ENCODE measurements at places on chromosomes 7 and 10.

DNA sequence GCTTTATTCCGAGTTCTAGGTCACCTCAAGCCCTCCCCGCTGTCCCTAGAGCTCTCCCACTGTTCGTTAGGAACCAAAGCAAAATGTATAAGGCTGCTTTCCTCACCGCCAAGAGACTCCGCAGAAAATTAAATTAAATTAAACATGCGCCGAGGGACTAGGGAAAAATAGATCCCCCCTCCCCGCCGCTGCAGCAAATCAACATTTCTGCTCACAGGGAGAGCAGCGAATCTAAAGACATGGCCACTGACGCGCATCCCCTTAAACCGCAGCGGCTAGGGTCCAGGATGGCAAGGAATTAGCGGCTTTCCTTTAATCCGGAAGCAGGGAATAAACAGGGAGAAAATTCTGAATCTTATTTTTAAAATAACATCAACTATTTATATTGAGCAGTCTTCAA is 7.6 kb downstream of the SP8 start:
- no peak for DNase-seq

GRCh38 chr10:48678041-48678440 is 6.6 kb upstream of the WDFY4 start:
- DNase-seq, result no peak

- DNase-seq, result no peak
These were observed 232.9 kb upstream of the NPY start for GRCh38 chr7:24050991-24051560.

DNA sequence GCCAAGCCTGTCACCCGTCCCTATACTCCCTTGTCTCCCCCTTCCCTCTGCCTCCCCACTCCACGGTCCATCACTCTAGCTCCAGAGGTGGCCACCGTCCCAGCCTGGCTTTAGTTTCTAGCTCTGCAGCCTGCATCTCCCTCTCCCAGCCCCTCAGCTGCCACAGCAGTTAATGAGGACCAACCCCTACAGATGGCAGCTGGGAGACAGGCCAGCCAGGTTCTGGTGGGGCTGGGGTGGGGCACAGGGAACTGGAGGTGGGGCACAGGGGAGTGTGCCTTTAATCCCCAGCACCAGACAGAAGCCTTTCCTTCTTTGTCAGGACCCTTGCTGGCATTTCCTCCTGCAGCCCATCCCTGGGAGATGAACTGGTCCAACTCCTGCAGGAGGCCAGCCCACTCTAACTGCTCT is 21.1 kb downstream of the UNC5B start:
- DNase-seq, result no peak

DNA sequence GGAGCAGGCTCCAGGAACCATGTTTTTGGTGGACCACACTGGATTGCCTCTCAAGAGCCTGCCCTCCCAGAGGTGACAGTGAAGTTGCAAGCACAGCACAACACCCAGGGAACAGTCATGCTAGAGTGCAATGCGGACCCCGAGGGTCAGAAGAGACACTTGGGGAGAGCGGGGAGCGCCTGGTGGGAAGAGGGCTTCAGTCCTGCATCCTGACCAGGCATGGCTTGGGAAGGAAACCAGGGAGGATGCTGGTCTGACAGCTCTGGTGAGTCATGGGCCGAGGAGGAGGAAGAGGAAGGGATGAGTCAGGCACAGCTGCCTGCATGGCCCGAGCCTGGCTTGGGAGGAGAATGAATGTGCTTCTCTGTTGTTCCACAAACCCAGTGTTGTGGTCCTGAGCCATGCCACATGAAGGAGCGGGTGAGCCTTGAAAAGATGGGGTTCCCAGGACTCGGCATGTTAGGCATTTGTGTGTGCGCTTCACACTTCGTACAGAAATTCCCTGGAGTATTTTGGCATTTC is 29.5 kb upstream of the ANKRD2 start:
- no peak for DNase-seq

GRCh38 chr10:84176351-84176750 is 2.8 kb downstream of the GPR15LG start:
- no peak for DNase-seq

- no peak for DNase-seq
These were observed 7.3 kb downstream of the DMTF1 start for GRCh38 chr7:87159538-87159937.

DNA sequence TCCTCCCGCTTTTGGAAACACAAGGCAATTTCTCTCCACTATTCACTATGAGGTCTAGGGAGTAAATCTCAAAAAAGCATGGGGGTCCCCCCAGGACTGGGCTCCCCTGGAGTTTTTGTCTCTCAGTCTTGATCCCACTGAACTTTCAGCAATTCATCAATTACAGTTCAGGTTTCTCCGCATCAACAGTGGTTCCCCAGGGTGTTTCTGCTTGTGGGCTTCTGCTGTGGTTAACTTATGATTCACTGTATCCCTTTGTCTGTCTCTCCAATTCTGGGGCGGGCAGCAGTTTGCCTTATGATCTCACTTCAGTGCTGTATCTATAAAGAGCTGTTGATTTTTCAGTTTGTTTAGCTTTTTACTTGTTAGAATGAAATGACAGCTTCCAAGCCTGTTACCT is 142.6 kb upstream of the CDC14C start:
- no peak for DNase-seq

- no peak for DNase-seq
These were observed 6.6 kb upstream of the SAMD8 start for GRCh38 chr10:75104842-75105241.

GRCh38 chr7:1617957-1618356 is 48.1 kb upstream of the PSMG3 start:
- no peak for DNase-seq

DNA sequence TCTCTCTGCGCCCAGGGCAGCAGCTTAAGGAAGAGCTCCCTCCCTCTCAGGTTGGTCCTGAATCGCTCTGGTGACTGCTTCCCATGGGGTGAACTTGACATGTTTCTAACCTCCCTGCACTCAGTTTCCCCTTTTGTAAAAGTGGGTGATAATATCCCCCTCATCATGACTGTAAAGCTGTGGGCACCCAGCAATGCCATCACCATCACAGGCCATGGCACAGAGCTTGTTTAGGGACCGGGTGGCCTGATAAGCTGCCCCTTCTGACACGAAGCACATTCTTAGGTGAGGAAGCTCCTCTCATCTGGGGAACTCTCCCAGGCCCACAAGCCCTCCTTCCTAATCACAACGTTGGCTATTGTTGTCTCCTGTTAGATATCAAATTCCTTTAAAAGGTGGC is 972.8 kb upstream of the ZNF722 start:
- no peak for DNase-seq

- no peak for DNase-seq
These were observed 16.8 kb downstream of the VSIR start for GRCh38 chr10:71756311-71757191.

DNA sequence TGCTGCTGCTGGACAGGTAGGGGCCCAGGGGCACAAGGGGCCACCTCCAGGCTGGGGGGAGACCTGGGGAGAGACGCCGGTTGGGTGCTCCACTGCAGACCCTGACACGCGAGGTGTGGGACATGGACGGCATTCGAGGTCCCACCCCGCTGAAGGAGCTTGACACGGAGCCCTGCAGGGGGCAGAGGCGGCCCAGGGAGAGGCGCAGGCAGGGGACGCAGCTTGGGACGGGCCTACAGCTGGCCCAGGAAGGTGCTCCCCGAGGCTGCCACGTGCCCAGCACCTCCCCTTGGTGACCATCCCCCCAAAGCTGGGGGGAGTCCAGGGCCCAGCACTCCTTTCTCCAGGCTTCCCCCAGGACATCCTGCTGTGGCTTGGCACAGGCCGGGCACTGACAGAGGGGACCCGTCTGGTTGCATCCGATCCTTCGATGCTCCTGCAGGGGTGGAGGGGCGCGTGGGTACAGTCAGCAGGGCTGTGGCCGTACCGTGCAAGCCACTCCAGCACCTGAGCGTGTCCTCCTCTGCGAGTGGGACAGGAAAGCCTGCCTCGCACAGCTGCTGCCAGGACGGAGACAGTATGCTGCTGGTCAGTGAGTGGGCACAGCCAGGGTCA is 174.4 kb downstream of the ELFN1 start:
- DNase-seq, result no peak

DNA sequence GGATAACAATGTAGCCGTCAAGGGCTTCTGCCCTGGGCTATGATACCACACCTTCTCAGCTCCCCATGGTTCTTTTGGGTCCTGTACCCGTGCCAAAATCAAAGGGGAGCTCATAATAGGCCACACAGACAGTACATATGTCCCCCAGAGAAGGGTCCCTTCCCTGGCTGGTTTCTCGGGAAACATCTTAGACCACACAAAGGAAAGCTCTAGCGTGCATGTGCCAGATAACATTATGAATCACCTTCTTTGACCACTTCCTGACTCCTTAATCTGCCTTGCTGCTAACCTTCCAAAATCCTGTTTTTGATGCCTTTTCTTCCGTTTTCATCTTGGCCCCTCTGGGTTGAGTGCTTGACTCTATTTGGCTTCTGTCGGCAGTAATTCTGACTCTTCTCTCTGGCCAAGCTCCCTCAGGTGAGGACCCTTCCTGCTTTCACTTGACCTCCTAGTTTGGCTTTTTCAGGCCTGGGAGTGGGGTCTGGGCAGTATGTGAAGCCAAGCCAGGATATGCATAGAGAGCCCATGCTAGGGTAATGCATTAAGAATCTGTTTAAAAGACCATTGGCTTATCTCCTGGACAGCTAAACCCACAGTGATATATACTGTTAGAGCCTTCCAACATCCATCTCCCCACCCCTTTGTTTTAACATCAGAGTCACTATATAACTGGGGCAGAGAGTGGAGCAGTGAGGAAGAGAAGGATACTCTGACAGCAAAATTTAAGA is 84.8 kb downstream of the ANLN start:
- DNase-seq, result no peak

DNA sequence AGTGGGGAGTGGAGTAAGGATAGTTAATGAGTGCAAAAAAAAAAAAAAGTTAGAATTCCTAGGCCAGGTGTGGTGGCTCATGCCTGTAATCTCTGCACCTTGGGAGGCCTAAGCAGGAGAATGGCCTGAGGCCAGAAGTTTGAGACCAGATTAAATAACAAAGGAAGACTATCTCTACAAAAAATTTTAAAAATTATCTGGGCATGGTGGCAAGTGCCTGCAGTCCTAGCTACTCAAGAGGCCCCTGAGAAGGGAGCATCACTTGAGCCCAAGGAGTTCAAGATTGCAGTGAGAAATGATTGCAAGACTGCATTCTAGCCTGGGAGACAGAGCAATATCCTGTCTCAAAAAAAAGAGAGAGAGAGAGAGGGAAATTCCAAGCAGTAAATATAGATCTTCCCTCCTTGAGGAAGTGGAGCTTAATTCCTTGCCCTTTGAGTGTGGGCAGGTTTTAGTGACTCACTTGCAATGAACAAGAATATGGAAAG is 19.5 kb upstream of the CSTF2T start:
- DNase-seq, result no peak
